DMS79 (cell line): ENCODE measurements at places on chromosomes 1 and 21.
A peak's percentile ranks its signal among the peaks of the same experiment; 100 is the strongest.

- peak; percentile 81 for DNase-seq
These were observed 2.1 kb downstream of the SIPA1L2 start for GRCh38 chr1:232627645-232628334.

DNA sequence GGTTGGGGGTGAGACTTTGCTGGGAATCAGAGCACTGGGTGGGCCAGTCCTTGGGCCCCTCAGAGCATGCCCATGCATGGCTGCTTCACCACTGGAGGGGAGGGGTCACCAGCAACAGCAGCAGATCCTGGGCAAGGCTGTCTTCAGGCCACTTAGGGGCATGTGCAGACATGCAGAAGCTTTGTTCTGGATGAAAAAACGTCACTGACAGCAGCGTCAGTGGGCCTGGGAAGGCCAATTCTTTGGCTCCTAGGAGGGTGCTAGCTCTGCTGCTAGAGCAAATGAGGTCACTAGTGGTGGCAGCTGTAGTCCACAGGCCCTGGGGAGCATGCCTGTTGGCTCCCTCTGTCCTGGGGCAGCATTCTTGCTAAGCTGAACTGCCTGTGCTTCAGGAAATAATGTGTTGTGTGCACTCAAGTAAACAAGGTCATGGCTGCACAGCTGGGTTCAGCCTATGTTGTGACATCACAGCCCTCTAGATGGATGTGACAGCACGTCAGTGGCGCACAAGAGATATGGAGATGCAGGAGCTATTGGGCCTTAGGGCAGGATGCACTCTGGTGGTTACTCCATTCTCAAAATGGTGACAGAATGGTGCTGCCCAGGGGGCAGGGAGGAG, 27.0 kb downstream of the ZC3H11B start:
- DNase-seq, result no peak

GRCh38 chr1:59514061-59514909, 217.4 kb downstream of the FGGY start:
- no peak for DNase-seq

DNA sequence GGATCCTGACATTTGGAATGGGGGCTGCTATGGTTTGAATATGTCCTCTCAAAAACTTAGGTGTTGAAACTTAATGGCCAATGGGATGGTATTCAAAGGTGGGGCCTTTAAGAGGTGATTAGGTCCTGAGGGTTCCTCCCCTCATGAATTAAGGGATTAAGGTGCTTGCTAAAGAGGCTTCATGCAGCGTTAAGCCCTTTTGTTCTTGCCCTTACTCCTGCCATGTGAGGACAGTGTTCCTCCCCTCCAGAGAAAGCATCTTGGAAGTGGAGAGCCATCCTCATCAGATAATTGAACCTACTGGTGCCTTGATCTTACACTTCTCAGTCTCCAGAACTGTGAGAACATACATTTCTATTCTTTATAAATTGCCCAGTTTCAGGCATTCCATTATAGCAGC, 146.6 kb downstream of the KCNJ6 start:
- DNase-seq, result no peak

DNA sequence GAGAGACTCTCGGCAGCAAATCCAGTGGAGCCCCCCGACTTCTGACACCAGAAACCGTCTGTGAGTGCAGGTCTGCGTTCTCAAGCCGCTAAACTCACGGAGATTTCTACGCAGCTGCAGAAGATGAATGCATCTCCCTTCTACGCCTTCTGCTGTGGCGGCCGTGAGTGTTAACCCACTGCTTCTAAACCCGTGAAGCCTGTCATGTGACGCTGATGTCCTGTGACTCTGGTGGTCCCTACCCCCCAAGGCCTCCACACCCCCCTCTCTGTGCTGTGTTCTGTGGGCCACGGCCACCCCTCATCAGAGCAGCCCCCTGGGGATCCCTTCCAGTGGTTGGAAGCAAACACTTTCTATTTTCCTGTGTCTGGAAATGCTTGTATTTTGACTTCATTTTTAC, 33.9 kb upstream of the COL18A1 start:
- no peak for DNase-seq

DNA sequence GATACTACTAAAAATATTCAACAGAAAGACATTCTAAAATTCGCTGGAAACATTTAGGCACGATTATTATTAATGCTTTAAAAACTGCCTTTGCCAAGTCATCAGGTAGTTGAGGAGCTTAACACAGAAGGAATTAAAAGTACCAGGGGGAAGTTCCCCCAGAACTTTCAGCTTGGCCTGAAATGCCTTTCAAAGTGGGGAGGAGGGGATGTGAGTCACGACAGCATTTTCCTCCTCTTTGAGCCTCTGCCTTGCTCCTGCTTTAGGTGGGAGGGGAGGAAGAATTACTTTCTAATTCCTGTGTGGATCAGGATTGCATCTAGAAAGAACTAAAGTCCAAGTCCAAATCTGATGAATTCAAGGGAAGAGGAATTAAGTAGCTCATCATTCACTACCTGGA, 183.7 kb downstream of the CLIC6 start:
- no peak for DNase-seq

DNA sequence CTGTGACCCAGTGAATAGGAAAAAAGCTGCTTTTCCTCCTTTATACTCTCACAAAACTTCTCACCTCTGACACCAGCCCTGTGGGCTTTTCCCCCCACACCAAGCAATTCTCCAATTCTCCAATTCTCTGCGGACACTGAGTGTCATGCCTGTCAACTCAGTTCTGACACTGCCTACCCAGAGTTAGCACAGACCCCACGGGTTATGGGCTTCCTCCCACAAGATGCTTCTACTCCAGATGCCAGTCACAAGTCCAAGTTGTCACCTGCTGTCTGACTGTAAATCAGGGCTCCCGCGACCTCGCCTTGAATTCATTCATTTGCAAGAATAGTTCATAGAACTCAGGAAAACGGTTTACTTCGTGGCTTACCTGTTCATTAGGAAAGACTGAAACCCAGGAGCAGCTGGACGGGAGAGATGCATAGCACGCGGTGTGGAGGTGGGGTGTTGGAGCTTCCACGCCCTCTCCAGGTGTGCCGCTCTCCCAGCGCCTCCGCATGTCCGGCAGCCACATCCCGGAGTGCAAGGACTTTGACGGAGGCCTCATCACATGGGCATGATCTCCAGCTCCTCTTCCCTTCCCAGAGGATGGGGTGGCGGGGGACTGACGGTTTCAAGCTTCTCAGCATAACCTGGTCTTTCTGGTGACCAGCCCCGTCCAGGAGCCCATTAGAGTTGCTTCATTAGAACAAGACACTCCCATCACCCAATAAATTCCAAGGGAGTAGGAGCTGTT, 154.7 kb downstream of the PGBD5 start:
- no peak for DNase-seq

GRCh38 chr21:29298348-29299045, at the start of gene BACH1:
BACH1 (plus strand) TSS chr21:29298922; CDS start chr21:29321281, 22,359 bp downstream.
- peak; percentile 43 for DNase-seq

GRCh38 chr1:3366126-3367051, 88.1 kb upstream of the ARHGEF16 start:
- no peak for DNase-seq

GRCh38 chr1:3625151-3625907, 514 bp downstream of the TPRG1L start:
- DNase-seq, result no peak

DNA sequence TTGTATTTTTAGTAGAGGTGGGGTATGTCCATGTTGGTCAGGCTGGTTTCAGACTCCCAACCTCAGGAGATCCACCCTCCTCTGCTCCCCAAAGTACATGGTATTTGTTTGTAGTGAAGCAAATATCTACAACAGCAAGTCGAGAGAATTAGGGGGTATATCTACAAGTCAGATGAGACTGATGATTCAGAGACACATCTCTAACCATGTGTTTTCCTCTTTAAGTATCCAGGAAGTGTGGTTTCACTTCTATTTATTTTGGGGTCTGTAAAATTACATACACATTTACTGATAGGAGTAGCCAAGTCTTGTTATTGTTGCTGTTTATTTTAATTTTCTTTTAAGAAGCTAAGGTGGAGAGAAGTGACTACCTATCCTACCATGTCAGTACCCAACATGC, 44.9 kb downstream of the SGIP1 start:
- DNase-seq, result no peak

GRCh38 chr1:162412002-162412401, at the start of gene SH2D1B:
SH2D1B (minus strand) TSS chr1:162412136; CDS start chr1:162412016, 120 bp downstream.
- DNase-seq, result no peak

DNA sequence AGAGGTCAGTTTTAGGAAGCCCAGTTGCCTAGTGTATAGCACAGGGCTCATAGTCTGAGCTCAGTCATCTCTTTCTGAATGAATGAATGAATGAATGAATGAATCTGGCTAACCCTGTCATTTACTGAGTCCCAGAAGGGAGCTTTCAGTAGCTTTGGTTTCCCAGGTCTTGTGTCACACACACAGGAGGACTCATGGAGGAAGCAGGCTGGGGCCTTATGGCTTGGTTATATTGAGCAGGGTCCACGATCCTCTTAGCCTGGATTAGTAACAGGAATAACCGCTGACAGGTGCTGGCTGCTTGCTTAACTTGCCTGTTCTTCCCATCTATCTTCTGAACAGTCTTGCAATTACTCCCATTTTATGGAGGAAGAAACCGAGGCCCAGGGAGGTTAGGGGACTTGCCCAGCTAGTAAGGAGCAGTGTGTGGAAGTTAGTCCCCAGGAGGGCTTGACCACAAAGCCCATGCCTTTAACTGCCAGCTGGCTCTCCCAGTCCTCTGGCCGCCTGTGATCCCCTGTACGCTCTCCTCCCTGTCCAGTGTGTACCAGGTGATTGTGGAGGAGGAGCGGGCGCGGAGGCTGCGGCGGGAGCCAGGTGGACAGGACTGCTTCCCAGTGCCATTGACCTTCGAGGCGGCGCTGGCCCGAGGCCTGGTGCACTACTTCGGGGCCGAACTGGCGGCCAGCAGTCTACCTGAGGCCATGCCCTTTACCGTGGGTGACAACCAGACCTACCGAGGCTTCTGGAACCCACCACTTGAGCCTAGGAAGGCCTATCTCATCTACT, 46.0 kb downstream of the PTPRU start:
- DNase-seq, result no peak

GRCh38 chr21:46151261-46151988, 4.0 kb downstream of the FTCD start:
- DNase-seq, result no peak

- no peak for DNase-seq
These were observed 27.7 kb upstream of the SYT6 start for GRCh38 chr1:114181356-114181755.

DNA sequence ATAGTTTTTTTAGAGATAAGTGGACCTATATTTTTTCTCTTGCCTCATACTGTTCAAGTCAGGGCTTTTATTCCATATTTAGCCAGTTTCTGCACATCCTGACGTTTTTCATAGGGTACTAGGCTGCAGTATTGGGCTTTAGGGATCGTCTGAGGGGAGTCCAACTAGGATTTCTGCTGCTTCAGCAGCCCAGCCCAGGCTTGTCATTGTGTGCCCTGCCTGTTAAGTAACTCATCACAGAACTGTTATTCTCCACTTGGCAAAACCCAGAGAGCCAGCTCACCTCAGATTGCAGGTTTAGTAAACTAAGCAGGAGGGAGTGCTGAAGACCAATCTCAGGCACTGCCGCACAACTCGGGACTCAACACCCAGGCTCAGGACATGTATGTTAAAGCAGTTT, 2.8 kb downstream of the GALNT2 start:
- no peak for DNase-seq

GRCh38 chr1:118558933-118559332, 373.9 kb upstream of the SPAG17 start:
- no peak for DNase-seq

- no peak for DNase-seq
These were observed 74.2 kb upstream of the NEK7 start for GRCh38 chr1:198082576-198082975.

DNA sequence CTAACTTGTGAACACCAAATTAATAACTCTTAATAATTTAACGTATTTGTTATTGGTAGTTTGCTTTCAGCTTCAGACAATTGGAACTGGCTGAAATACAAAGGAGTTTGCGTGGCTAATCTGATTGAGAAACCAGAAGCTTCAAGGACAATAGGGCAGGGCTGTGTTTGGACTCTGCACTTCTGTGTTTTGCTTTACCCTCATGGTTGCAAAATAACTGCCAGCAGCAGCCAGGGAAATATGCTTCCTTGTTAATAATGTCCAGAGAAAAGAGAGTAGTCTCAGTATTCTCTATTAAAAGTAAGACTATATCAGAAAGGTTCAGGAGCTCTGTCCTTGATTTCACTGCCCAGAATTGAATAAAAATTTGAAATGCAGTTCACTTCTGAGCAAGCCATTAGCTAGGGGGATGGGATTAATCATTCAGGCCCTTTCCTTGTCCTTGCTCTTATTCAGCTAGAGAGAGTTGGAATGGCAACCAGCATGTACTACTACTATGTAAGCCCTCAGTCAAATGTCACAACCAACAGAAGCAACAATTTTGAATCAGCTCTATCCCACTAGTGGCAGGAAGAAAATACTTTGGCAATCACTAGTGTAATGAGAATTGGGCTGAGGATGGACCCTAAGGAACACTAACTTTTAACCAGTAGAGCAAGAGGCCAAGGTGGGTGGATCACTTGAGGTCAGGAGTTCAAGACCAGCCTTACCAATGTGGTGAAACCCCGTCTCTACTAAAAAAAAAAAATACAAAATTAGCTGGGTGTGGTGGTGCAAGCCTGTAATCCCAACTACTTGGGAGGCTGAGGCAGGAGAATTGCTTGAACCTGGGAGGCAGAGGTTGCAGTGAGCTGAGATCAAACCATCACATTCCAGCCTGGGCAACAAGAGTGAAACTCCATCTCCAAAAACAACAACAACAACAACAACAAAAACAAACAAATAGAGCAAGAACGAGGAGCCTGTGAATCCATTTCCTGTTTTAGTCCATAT, 76.8 kb downstream of the POU2F1 start:
- DNase-seq, result no peak

GRCh38 chr21:45998276-45998701, 16.7 kb downstream of the COL6A1 start:
- no peak for DNase-seq

GRCh38 chr1:84688463-84689061, 1.7 kb downstream of the SSX2IP start:
- no peak for DNase-seq

DNA sequence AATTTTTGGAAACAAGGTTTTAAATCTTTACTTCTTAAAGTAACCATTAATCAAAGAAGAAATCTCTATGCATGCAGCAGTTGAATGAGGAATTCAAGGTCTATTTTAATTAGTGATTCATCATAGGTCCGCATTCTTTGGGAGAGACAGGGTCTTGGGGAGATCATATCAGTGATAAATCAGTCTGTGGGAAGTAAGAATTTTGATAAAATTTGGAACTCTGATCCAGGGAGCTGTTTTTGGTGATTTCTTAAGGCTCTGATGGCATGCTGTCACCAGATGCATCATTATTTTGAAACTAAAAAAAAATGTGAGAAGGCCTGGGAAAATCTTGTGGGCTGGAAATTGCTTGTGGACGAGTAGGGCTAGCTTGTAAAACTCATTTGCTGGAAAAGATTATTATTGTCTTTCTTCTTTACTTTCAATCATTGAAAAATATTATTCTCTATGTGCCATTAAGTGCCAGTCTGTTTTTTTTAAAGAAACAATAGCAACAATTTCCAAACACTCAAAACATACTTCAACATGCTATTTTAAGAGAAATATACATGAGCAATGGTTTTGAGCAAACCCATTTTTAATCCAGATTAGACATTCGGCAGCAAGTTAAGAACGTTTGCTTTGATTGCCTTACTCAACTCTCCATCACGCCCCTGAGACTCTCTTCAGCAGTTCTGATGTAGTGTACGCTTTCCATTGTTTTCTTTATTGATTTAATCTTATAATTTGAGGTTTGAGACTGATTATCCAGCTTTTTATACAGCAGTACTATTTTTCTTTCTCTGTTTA, 62.6 kb downstream of the ZBTB18 start:
- DNase-seq, result no peak
